ENCODE measurements at places on chromosomes 5 and 9. TPM values are rescaled to one million over a fixed set of nuclear protein-coding genes. Genes with fewer than 3 reads are reported as not detected.

DNA sequence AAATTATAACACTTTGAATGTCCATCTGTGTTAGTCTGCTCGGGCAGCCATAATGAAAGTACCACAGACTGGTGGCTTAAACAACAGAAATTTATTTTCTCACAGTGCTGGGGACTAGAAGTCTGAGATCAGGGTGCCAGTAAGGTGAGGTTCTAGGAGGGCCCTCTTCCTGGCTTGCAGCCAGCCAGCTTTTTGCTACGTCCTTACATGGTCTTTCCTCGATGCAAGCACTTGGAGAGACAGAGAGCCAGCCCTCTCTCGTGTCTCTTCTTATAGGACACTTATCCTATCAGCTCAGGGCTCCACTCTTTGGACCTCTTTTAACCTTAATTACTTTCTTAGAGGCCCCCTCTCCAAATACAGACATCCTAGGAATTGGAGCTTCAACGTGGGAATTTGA lies 351.8 kb downstream of the SPOCK1 start:
- no peak for DNase-seq

DNA sequence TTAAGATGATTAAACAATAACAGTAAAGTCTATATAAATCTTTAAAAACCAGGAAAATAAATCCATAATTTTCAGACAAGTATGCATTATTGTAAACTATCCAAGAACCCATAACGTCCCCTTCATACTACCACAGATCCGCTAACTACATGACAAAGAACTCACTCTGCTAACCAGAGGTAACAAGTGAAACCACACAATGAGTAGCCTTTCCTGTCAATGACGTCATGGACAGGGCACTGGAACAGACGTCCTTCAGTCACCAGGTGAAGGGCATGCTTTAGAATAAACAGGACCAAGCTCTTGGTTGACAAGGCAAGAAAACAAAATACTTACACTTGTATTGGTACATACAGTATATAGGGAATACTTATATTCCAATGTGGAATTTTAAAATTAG lies 45.2 kb downstream of the RNF130 start:
- DNase-seq, result no peak

SPATA31D4 gene
- total RNA-seq, result not detected

GRCh38 chr5:125251703-125252102 lies 505.3 kb upstream of the ZNF608 start:
- DNase-seq, result no peak

DNA sequence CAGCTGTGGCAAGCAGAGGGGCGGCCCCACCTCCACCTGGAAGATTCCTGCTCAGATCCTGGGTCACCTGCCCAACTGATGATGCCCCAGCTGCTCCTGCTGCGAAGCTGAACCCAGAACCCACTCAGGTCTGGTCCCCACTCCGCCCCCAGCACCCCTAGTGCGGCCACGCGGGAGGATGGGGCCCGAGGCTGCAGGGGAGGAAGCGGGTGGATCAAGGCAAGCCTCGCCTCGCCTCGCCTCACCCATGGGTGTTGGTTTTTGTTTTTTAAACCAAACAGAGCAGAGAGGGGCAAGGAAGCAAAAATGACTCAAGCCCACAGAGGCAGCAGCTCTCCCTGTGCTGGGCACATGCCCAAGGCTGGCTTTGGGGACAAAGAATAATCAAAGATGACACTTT lies 23.2 kb downstream of the ABO start:
- no peak for DNase-seq
